ENCODE measurements at places on chromosomes 16 and 17.

DNA sequence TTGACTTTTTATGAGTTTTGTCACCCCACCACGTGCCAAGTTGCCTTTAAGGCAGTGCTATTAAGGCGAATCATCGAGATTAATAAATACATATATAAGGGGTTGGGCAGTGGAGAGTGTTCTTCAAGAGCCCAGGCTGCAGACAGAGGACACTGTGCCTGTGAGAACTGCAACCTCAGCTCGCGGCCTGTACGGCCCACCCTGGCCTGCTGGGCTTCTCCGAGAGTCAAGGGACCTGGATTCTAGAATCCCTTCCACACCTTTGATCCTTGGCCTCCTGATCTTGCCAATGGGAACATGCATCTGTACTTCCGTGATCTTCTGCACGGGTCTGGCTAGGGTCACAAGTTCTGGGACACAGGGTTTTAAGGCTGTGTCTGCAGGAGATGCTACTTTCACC, 54.5 kb downstream of the IRX5 start:
- no peak for DNase-seq

GRCh38 chr16:7689234-7689633, 356.6 kb downstream of the RBFOX1 start:
- DNase-seq: no peak

GRCh38 chr17:40283662-40284061, 4.0 kb upstream of the CDC6 start:
- no peak for DNase-seq

GRCh38 chr17:72385475-72385874, 264.7 kb downstream of the SOX9 start:
- no peak for DNase-seq

DNA sequence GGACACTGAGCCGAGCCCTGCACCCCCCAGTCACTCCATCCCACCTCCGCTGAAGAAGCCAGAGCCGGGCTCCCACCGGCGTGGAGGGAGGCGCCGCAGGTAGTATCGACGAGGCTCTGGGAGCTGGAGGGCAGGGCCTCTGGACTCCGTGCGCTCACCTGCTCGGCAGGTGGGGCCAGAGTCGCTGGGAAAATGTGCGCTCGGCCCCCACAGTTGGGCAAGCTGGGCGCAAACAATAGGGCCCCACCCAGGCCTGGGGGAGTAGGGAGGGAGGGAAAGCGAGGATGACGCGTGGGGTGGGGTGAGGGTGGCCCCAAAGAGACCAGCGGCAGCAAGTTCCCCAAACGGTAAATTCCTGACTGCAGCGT, 668 bp downstream of the JUP start:
- DNase-seq: no peak

DNA sequence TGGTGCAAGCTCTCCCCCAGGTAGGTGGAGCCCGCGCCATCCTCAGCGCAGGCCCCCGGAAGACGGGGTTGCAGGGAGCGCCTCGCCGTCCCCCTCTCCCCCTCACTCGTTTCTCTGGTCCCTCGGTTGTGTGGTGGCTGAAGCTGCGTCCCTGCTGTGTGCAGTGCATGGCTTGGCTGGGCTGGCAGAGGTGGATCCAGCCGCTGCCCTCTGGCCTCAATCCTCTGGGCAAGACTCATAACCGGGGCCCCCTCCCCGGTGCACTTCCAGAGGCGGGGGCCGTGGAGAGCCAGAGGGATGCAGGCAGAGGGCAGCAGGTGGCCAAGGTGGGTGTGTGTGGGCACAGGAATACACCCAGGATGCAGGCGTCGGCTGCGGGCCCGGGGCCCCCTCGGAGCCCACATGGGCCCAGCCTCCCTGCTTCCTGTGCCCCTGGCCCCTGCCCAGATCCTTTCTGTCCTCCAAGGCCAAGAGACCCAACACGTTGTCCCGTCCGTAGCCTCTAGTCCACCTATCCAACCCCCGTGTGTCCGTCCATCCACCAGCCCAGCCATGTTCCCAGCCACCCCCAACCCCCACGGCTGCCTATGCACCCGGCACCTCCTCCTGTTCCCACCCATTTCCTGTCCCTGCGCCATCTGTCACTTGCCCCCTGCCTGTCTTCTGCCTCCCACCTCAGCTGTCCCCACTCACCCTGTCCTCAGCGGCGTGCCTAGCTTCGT, 9.3 kb downstream of the TPSG1 start:
- no peak for DNase-seq

- no peak for DNase-seq
Measured at GRCh38 chr17:82718986-82719685, 2.6 kb downstream of the FN3KRP start.

GRCh38 chr16:15652293-15653001, 2.4 kb downstream of the NDE1 start:
- no peak for DNase-seq

GRCh38 chr17:10621397-10621796, 35.7 kb downstream of the MYH3 start:
- DNase-seq: no peak

DNA sequence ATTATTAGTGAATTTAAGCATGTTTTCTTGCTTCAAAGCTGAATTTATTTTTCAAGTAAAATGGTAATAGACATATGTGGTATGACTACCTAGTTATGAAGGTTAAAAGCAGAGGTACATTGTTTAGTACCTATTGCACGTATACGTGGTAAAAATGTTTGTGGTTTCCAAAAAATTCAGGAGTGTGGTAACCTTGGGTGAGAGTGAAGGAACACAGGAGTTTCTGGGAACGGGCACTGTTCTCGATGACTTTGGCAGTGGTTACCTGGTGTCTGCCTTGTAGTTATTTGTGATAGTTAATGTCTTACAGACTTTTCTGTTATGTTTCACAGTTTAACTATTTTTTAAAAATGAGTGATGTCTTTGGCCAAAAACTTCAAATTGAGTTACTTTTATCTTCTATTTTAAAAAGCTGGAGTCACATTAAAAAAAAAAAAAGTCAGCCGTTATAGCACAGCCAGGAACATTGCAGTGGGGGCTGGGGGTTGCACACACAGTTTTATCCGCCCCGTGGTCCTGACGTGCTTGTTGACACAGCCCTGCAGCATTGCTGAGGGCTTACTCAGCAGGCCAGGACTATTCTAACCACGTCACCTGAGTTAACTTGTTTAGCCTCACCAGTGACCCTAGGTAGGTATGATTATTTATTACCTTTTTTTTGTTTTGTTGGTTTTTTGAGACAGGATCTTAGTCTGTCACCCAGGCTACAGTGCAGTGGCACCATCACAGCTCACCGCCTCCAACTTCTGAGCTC, 10.9 kb downstream of the JPT2 start:
- DNase-seq: no peak

Data from thymus (tissue), 14 donors.